ENCODE measurements at places on chromosomes 6 and 20.

DNA sequence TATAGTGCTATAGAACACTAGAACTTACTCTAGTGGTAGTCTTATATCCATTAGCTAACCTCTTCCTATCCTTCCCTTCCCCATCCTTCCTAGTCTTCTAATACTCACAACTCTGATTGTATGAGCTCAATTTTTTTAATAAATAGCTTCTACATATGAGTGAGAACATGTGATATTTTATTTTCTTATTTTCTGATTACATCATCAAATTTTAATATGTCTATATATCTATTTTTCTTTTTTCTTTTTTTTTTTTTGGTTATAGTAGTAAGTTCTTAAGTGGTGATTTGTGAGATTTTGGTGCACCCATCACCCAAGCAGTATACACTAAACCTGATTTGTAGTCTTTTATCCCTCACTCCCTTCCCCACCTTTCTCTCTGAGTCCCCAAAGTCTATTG, 112.5 kb downstream of the JAG1 start:
- no peak for DNase-seq

DNA sequence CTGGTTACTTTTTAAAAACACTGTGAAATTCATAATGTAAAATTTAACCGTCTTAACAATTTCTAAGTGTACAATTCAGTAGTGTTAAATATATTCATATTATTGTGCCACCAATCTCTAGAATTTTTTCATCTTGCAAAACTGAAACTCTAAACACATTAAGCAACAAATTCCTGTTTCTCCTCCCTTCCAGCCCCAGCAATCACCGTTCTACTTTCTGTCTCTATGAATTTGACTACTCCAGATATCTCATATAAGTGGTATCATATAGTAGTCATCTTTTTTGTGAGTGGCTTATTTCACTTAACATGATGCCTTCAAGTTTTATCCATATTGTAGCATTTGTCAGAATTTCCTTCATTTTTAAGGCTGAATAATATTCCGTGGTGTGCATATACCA, 44.7 kb downstream of the RSPH3 start:
- no peak for DNase-seq

GRCh38 chr20:2834401-2835110, 5.9 kb downstream of the PCED1A start:
- no peak for DNase-seq

- DNase-seq: no peak
Measured at GRCh38 chr6:5693225-5694145, 313.2 kb downstream of the NRN1 start.

- DNase-seq: peak; percentile 20
Measured at GRCh38 chr6:20564269-20564668, 30.0 kb downstream of the CDKAL1 start.

DNA sequence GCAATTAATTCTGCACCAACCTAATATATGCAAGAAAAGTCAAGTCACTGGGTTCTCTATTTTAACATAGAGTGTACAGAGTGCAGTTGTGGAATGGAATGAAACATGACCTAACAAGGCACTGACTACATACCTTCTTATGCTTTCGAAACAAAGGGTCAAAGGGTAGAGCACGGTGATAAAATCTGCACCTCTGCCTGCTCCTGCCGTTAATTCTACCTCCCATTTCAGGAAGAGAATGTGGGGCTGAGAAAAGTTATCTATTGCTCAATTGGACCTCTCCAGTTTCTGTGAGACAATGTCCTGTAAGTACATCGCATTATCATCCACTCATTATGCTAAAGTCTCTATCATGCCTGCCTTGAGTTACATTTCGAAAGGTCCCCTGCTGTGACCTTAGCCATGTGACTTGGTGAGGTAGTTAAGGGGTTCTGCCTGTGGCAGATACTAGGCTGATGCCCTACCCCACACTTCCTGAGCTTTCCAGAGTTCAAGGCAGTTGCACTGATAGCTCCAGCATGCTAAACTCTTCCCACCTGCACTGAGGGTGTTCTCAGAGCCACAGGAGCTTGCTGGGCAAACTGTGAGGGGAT, 14.0 kb upstream of the MOCS1 start:
- peak; percentile 51 for DNase-seq

GRCh38 chr6:33192671-33193602, 670 bp upstream of the COL11A2 start:
- DNase-seq: no peak

- DNase-seq: no peak
Measured at GRCh38 chr6:74259981-74260380, 564.0 kb downstream of the CD109 start.

GRCh38 chr6:43271103-43271815, 26.8 kb upstream of the SLC22A7 start:
- DNase-seq: no peak

GRCh38 chr6:66985816-66986215, 1278.8 kb upstream of the EYS start:
- no peak for DNase-seq

DNA sequence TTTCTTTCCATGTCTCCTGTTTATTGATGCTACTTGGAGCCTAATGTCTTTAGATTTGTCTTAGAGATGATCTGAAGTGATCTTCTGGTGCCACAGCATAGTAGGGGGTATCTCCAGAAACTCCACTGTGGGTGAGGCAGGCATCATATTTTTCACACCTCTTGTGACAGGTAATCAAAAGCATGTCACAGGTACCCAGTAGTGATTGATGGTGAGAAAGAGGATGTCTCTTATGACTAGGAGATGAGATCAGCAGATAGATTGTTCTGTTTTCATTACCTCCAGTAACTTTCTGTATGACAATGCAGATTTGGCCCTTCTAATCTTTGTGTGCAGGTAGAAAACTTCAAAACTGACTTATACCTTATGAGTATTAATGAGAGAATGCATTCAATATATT, 13.5 kb downstream of the NCOA7 start:
- no peak for DNase-seq

DNA sequence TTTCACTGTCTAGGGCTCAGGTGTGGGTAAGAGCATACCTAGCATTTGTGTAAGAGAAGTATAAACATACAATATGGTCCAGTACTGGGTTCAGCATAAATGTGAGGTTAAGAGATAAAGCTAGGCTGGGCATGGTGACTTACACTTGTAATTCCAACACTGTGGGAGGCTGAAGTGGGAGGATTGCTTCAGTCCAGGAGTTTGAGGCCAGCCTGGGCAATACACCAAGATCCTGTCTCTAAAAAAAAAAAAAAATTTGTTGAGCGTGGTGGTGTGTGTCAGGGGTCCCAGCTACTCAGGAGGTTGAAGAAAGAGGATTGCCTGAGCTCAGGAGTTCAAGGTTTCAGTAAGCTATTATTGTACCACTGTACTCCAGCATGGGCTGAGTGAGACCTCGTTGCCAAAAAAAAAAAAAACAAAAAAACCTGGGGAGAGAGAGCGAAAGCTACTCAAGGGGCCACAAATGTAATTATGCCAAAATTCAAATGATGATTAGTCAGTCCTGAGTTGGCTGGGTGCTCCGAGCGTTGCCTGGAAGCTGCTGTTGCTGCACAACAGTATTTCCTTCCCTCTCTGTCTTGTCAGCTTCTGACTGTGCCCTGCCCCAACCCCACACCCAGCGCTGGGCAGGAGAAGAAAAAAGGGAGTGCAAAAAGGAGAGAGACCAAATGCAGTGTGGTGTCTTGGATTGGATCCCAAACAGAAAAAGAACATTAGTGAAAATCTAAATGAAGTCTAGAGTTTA, 24.0 kb downstream of the CMTR1 start:
- DNase-seq: peak; percentile 55

- DNase-seq: no peak
Measured at GRCh38 chr6:136024711-136025110, 173.2 kb downstream of the PDE7B start.

- no peak for DNase-seq
Measured at GRCh38 chr6:39898625-39899024, 35.6 kb downstream of the MOCS1 start.

DNA sequence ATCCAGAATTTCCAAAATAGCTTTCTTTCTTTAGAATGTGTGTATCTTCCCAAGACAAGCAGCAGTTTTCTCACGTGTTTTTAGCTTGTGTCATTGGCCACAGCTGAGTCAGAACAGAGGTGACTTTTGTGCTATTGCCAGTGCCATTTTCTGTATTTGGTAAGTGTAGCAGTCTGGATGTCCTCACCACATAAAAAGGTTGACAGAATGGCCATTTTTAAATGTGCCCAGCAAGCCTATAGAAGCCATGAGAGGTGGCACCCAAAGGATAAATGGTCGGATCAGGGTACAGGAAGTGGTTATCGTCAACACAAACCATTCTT, 269.5 kb upstream of the HSF2 start:
- DNase-seq: no peak

DNA sequence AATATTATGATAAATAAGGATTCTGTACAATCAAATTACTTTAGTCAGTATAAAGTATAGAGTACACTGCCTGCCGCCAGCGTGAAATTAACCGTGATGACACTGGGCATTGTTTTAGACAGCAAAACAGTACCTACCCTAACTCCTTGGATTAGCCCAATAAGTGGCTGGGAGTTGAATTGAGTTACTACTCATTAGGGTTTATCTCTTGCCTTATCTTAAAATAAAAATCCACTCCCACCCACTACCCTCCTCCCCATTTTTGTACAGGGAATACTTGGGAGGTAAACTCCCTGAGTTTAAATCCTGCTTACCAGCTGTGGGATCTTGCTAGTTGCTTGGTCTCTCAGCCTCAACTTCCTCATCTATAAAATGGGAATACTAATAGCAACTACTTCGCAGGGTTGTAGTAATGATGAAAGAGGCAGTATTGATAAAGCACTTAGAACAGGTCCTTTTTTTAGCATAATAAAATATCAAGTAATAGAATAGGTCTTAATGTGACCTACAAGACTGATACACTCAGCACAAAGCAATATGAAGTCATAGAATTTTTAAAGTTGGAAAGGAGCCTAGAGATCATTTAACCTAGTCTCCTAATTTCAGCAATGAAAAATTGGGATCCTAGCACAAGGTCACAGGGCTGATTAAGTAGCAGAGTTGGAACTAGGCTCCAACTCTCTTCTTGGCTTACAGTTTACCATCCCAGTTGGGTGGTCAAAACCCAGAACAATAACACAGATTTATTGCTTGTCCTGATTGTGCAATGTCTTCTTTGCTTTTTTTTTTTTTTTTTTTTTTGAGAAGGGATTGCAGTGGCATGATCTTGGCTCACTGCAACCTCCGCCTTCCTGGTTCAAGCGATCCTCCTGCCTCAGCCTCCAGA, 23.8 kb downstream of the PHACTR2 start:
- DNase-seq: no peak

DNA sequence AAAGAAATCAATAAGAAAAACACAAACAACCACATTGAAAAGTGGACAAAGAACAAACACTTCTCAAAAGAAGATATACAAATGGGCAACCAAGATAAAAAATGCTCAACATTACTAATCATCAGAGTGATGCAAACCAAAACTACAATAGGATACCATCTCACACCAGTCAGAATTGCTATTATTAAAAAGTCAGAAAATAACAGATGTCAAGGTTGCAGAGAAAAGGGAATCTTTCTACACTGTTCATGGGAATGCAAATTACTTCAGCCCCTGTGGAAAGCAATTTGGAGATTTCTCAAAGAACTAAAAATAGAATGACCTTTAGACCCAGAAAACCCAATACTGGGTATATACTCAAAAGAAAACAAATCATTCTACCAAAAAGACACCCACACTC, 29.8 kb downstream of the KIF6 start:
- DNase-seq: no peak

DNA sequence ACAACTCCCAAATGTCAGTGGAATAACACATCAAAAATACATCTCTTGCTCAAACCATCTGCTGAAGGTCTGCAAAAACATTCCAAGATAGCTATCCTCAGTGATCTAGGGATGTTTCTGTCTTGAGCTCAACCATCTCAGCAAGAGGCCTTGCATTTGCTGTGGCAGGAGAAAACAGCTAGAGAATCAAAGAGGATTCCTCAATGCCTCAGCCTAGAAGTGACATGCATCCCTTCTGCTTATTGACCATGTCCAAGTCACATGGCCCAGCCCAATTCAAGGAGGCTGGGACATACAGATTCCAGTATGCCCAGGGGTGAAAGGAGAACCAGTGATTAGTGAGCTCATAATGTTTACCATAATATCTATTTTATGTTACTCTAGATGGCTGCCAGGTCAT, 269.5 kb downstream of the PLCB1 start:
- DNase-seq: peak; percentile 5

GRCh38 chr20:59750209-59750840, 146.0 kb downstream of the PHACTR3 start:
- no peak for DNase-seq

- DNase-seq: no peak
Measured at GRCh38 chr6:169915769-169916550, 164.5 kb downstream of the ERMARD start.

Measured in bronchial epithelial cell (primary cell).